ENCODE measurements at places on chromosomes 2 and 18.
A peak's percentile ranks its signal among the peaks of the same experiment; 100 is the strongest.

DNA sequence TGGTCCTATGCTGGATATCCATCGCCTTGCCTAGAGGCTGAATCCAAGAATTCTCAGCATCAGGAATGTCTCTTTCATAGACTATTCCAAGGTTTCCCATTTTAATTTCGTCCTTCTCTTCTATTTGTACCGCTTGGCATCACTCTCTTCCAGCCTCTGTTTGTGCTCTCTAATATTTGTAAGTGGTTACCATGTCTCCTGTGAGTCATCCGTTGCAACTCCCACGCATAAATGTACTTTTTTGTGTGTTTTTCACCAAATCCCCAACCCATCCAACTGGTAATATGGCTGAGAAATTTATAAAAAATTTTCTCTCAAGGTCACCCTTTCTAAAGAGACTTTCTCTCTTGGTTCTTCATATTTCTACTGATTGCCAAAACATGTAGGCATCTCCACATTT is 21.8 kb downstream of the COLEC12 start:
- DNase-seq = no peak

DNA sequence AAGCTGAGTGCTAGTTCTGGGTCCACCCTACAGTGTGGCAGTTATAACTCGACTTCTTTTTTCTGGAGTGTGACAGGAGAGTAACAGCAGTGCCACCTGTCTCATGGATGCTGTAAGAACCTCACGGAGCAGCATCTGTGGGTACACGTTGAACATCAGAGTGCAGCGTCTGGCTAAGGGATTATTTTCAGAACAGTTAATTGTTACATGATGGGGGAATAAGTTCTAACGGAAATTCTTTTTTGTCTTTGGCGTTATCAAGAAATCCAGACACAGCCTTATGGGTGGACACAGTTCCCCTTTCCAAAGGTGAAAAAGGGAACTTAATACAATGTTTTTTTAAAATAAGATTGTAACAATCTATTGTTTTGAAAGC is 28.3 kb upstream of the TOGARAM2 start:
- no peak for DNase-seq

GRCh38 chr18:65329010-65329409 is 421.8 kb upstream of the CDH7 start:
- DNase-seq = no peak

- peak; percentile 16 for DNase-seq
Observed at GRCh38 chr2:222900354-222900753, 39.5 kb downstream of the ACSL3 start.

GRCh38 chr2:215435870-215436704 is at the start of gene FN1:
Gene FN1, minus strand, starts transcription at chr2:215436068. Its CDS starts 266 bp downstream, at chr2:215435802.
- DNase-seq = peak; percentile 94

Data from AG08396 (cell line).